ENCODE measurements at places on chromosomes 6 and 20.

GRCh38 chr6:13993416-13993815 is 68.7 kb downstream of the RNF182 start:
- no peak for DNase-seq

DNA sequence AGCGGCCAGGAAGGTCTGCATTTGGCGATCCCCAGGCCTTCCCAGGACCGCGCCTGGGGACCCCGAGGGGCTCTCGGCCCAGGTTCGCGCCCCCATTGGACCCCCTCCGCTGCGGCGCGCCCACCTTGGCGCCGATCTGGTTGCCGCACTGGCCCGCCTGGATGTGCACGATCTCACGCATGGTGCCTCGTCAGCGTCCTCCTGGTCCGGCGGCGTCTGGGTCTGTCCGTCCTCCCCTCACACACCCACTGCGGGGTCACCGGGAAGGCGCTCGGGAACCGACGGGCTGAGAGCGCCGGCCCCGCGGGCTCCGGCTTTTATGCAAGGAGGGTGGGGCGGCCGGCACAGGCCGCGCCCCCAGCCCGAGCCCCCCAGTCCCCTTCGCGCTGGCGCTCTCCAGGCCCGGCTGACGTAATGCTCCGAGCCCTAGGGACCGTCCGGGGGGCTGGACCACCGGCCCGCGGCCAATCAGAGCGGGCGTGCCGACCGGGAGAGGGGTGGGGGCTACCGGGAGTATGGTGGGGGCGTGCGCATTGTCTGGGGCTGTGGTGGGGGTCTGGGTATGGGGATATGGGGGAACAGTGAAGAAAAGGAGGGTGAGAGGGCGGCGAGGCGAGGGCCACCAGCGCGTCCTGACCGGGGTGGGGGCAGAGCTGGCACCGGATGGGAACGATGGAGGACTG is at the start of gene TUBB2B:
Gene TUBB2B, minus strand, starts transcription at position 291 of the 683 bp plus-strand sequence. Its CDS starts 110 bp downstream, at position 181.
- DNase-seq = no peak

DNA sequence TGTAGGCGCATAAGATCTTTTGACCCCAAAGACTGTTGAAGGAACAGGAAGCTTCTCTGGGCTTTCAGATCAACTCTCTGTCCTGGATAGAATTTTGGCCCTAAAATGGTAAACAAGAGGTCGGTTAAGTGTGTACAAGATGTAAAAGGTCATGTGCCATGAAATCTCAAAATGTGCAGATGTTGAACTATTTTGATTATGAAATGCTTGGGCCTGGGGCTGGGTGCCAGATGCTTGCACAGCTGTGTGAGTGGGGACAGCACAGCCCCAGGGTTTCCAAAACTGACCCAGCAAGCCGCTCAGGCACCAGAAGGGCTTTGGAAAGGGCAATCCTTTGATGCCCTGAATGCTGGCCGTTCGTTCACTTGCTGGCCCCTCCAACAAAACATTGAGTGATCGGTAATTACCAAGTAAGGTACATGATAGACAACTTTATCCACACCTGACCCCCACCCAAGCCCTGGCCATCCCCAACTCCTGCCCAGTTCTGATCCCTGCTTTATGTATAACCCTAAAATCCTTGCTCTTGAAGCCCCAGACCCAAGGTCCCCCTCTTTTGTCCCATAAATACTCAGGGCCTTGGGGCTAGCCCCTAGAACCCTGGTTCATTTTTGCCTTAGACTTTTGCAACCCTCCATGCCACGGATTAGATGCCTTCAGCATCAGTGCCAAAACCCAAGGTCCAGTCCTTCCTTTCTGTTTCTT is 1.9 kb downstream of the TMEM239 start:
- no peak for DNase-seq

DNA sequence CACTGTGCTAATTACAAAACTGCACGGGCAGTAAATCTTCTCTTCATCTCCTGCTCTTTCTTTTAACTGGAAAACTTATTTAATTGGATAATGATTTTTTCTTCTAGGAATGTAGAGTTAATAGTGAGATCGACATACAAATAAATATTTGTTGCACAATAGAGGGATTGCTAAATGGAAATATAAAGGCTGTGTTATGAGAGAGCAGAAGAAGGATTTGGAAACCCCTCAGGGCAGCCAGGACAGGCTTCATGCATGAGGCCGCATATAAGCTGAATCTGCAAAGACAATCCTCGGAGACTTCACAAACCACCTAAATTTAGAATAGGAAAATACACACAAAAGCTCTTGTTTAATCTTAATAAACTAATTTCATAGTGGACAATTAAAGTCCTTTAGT is 2.9 kb upstream of the TAAR1 start:
- no peak for DNase-seq

- DNase-seq = no peak
Measured at GRCh38 chr6:63807056-63807455, 171.5 kb downstream of the PHF3 start.

- DNase-seq = no peak
Measured at GRCh38 chr20:62114894-62115293, 7.4 kb upstream of the LSM14B start.

DNA sequence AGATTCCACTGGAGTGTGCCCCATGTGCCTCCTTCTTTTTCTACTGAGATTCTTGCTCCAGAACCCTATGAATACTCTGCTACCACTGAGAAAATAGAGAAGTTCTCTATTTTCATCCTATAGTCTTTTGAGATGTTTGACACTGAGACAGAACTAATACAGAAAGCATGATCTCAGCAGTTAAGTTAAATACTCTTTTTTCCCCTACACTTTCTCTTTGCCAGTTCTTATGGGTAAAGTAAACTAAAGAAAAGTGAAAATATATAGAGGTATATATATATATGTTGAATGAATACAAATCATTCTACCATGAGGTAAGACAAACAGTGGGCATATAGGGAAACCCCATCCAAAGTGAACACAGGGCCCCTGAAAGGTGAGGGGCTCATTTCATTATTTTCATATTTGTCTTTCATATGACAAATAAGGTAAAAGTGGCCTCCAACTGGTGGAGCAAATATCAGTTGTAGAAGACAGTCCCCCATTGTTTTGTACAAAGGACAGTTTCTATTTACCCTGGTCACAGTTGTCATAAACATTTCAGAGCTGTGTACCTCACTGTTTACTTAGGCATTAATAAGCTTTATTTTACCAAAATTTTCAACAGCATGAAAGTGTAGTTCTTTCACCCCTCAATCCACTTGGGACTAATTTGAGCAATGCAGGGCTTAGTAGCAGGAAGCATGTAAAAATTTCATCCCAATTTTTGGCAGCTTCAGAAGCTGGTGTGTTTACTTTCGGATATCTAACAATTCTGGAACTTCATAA is 188.3 kb upstream of the MARCKS start:
- no peak for DNase-seq

DNA sequence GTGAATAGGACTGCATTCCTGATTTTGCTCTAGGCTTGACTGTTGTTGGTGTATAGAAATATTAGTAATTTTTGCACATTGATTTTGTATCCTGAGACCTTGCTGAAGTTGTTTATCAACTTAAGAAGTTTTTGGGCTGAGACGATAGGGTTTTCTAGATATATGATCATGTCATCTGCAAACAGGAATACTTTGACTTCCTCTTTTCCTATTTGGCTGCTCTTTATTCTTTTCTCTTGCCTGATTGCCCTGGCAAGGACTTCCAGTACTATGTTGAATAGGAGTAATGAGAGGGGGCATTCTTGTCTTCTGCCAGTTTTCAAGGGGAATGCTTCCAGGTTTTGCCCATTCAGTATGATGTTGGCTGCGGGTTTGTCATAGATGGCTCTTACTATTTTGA is 13.4 kb downstream of the HLA-DOB start:
- DNase-seq = no peak

GRCh38 chr20:31835977-31836852 is 9.2 kb downstream of the FOXS1 start:
- no peak for DNase-seq

DNA sequence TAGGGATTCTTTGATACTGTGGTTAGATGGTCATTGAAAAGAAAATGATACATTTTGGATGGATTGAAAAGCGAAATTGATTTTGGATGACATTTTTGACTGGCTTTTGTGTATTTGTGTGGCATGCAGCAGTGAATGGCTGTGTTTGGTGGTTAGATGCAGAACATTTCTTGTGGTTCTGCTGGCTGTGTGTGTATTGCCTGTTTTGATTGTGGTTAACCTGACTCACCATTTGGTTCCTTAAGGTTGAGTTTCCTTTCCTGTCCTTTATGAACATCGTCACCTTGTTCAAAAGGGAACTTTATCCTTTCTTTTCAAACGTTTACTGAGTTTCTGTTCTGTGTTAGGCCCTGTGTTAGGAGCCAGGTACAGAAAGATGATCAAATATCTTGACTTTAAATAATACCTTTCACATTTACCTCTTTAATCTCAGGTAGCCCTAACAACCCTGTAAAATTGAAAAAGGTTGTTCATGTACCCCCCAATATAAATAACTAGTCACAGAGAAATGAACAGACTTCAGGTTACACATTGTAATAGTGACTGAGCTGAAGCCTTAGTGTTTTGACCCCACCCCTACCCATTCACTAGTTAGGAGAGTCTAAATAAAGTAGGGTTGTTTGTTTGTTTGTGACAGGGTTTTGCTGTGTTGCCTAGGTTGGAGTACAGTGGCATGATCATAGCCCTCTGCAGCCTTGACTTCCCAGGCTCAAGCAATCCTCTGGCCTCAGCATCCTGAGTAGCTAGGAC is 23.8 kb downstream of the ANKS1A start:
- DNase-seq = no peak

GRCh38 chr6:70371454-70372105 is 41.7 kb upstream of the FAM135A start:
- DNase-seq = no peak

- no peak for DNase-seq
Measured at GRCh38 chr6:64750910-64751309, 956.1 kb downstream of the EYS start.

- DNase-seq = no peak
Measured at GRCh38 chr20:48102931-48103660, 317.8 kb upstream of the SULF2 start.

DNA sequence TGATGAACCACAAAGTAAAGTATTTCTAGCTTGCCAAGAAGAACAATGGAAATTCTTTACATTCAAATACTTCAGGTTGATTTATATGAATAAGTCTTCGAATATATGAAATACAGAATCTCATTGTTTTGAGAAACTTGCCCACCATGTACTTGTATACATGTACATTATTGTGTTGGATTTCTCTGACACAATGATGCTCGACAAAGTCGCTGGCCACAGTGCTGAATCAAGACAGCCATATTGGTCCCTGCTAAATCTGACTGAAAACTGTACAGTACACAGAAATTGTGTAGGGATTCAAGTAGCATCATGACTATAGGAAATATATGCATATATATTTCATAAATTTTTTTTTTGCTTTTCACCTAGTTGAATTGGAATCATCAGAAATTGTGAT is 13.1 kb upstream of the LIN28B start:
- DNase-seq = no peak

DNA sequence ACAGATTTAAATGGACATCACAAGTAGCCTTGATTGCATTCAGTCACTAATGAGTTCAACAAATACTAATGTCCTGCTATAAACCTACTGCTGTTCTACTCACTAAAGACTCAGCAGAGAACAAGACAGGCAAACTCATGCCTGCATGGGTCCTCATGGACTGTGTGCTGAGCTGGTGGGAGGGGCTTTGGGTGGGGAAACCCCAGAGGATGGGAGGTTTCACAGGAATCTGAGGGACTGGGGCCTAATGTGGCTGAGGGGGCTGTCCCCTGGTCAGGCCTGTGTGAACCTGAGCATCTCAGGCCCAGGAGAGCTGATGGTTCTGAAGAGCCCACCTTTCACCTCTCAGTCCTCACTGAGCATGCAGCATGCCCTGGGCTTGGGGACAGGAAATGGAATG is 1.4 kb downstream of the CST8 start:
- no peak for DNase-seq

DNA sequence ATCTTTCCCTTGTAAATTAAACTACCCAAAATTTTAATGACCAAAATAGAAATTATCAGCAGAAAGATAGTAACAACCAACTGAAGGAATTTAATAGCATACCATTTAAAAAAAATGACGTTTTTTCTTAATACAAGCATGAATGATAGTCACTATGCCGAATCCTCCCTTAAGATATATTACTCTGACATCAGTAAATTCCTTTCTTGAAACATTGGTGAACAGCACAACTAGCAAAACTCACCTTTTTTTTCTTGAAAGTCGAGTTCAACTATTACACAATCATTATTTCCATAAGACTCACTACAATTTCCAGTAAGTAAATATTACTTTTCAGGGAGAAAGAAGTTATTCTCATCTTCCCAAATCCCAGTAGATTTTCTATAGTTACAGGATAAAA is 433.2 kb downstream of the GRIK2 start:
- DNase-seq = no peak

DNA sequence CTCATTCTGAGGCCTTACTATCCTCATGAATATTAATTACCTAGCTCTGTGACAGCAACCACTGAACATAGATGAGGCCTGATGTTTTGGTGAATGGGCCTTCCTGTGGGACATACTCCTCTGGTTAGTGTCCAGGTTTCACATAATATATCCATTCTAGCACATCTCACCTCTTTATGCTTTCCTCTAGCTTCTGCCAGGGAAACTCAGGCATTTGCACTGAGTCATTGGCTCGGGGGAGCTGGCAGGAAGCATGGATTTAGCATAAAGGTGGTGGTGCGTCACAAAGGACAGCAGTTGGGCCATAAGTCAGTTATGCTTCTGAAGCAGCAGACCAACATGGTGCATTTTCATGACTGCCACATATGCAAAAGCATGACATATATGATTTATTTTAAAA is 37.5 kb upstream of the TMEM170B start:
- no peak for DNase-seq

DNA sequence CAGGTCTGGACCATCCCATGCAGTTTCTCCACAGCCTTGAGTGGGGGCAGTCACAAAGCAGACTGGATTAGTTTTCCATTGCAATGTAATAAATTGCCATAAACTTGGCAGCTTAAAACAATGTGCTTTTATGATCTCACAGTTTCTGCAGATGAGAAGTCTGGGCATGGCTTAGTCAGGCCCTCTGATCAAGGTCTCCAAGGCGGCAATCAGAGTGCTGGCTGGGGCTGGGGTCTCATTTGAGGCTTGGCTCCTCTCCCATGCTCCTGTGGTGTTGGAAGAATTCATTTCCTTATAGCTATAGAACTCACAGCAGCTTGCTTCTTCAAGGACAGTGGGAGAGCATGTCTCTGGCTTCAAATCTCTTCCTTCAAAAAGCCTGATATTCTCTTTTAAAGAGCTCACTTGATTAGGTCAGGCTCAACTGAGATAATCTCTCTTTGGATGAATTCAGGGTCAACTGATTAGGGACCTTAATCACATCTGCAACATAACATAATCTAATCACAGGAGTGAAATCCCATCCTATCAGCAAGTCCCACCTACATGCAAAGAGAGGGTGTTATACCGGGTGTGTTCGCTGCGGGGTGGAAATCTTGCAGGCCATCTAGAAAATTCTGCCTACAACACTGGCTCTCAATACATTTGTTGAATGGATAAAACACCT is 77.4 kb upstream of the SULF2 start:
- DNase-seq = no peak

- DNase-seq = no peak
Measured at GRCh38 chr6:715709-716491, 23.0 kb upstream of the EXOC2 start.

DNA sequence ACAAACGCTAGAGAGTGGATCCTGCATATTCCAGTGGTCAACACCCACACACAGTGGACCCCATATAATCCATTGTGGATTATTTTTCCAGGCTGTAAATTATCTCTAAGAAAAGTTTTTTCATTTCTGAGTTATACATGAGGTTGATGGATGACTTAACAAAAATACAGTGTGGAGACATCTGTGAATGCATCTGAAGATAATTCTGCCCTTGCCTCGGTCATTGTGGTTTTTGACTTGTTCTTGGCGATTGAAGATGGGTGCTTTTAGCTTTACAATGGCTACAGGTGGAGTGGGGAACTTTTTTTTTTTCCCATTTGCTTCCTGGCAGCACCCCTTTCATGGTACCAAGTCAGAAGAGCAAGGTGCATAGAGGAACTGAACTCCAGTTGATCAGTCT is 242.7 kb downstream of the MYLK4 start:
- no peak for DNase-seq
